ENCODE measurements at places on chromosomes 12 and 14. TPM values are rescaled to one million over a fixed set of nuclear protein-coding genes. Genes with fewer than 3 reads are reported as not detected.
A peak's percentile ranks its signal among the peaks of the same experiment; 100 is the strongest.

The NDUFA9 gene
- total RNA-seq: 69.3 TPM

The CLEC9A gene
- not detected for total RNA-seq

The SLC39A5 gene
- 1.1 TPM for total RNA-seq

The PZP gene
- total RNA-seq: not detected

DNA sequence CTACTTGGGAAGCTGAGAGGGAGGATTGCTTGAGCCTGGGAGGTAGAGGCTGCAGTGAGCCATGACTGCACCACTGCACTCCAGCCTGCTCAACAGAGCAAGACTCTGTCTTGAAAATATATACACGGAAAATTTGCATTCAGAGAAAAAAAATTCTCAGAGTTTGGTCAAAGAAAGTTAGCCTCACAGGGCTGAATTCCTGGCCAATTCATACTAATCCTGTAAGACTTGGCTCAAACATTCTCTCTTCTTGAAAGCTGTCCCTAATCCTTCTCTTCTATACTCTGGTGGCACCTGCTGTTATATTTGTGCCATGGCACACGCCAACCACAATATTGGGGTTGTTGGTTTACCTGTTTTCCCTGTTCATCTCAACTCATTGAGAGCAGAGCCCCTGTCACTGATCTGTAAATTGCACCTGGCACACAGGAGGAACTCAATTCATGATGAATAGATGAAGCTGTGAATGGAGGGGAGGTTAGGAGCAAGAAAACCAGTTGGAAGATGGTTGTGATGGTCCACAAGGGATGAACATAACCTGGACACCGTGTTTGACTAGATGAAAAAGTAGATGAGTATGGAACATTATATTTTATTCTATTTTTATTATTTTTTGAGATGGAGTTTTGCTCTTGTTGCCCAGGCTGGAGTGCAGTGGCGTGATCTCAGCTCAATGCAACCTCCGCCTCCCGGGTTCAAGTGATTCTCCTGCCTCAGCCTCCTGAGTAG, 36.8 kb upstream of the SPTSSA start:
- peak overlapping the region; percentile 94 for H3K27ac ChIP-seq
- no peaks in the 10 kb centered on the region for H3K36me3 ChIP-seq
- DNase-seq: no peak
- H3K27me3 ChIP-seq: no peaks in the 10 kb centered on the region
- peaks cover 23% of the 10 kb centered on the region for H3K4me1 ChIP-seq

DNA sequence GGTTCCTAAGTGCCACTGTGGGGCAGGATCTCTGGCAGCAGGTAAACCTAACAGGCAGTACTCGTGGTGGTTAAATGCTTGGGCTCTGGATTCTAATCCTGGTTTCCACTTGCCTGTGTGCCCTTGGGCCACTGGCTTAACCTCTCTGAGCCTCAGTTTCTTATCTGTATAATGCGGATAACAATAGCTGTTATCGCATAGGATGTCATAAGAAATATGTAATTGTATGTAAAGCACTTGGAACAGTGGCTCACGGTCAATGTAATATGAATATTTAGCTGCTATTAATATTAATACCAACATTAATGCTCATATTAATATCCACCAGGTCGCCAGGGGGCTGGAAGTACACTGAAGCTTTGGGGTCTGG, 16.8 kb downstream of the FOXN4 start:
- no peaks in the 10 kb centered on the region for H3K27me3 ChIP-seq
- H3K27ac ChIP-seq: no peak overlapping the region
- no peaks in the 10 kb centered on the region for H3K36me3 ChIP-seq
- H3K4me3 ChIP-seq: no peak overlapping the region
- H3K4me1 ChIP-seq: peaks cover 5% of the 10 kb centered on the region

DNA sequence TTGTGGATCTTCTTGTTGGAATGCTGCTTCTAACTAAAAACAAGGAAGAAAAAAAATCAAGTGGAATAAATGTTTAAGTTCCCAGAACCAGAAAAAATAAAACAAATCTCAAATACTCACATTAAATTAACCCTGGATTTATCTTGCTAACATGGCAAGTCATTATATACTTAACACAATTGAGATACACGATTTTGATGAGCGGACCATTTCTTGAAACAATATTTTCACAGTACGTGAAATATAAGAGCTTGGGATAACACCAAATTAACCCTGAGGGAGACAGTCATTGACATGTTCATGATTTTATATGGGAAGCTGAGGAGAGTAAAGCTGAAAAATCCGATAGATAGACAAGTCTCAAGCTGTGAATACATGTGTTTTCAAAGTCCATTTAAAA, 128.6 kb downstream of the PTCSC3 start:
- no peaks in the 10 kb centered on the region for H3K27me3 ChIP-seq
- no peaks in the 10 kb centered on the region for H3K36me3 ChIP-seq
- no peak overlapping the region for H3K4me3 ChIP-seq
- H3K27ac ChIP-seq: no peak overlapping the region
- H3K4me1 ChIP-seq: no peaks in the 10 kb centered on the region

- H3K36me3 ChIP-seq: no peaks in the 10 kb centered on the region
- H3K27me3 ChIP-seq: no peaks in the 10 kb centered on the region
- H3K4me3 ChIP-seq: no peak overlapping the region
- no peak overlapping the region for H3K27ac ChIP-seq
- no peak for DNase-seq
Measured at GRCh38 chr12:100489251-100489820, 15.7 kb downstream of the NR1H4 start.

DNA sequence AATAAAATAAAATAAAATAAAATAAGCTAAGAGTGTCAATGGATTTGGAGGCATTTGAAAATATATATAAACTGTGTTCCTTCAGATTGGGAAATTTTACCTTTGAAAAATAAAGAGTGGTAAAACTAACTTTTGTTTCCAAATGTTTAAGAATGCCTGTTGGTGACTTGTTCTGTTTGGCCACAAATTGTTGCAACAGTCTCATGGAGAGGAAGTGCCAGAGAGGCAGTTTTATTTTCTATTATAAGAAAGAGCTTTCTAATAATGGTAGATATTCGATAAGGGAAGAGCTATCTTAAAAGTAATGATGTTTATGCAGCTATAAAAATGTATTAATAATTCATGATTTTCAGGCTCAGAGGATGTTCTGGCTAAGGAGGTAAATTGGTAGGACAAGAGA, 68.8 kb upstream of the MDGA2 start:
- H3K4me1 ChIP-seq: no peaks in the 10 kb centered on the region
- no peak overlapping the region for H3K27ac ChIP-seq
- no peak for DNase-seq
- no peaks in the 10 kb centered on the region for H3K27me3 ChIP-seq
- no peak overlapping the region for H3K4me3 ChIP-seq

GRCh38 chr12:93370947-93371346, 6.8 kb upstream of the NUDT4 start:
- H3K4me1 ChIP-seq: peaks cover 3% of the 10 kb centered on the region
- no peak overlapping the region for H3K4me3 ChIP-seq
- no peak for DNase-seq

- H3K27ac ChIP-seq: no peak overlapping the region
- peaks cover 58% of the 10 kb centered on the region for H3K4me1 ChIP-seq
- no peak for DNase-seq
- peaks cover 9% of the 10 kb centered on the region for H3K36me3 ChIP-seq
- no peaks in the 10 kb centered on the region for H3K27me3 ChIP-seq
- H3K4me3 ChIP-seq: no peak overlapping the region
Measured at GRCh38 chr14:96515731-96516130, 13.5 kb downstream of the PAPOLA start.

DNA sequence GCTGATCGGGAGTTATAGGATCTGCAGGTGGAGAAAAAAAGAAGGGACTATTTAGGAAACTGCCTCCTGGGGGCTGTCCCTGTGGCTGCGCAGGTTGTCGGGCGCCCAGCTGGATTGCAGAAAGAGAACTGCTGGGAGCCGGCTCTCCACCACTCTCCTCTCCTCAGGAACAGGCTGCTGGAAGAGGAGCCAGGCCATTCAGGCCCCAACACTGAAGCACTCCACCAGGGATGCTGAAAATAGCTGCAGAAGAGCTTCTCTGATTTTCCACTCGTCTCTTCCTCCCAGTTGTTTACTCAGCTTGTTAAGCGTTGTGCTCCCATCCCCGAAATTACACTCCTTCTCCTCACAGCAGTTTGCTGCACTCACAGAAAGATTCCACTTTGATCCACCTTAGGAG, 347.3 kb downstream of the GLT1D1 start:
- no peak overlapping the region for H3K27ac ChIP-seq
- no peak overlapping the region for H3K4me3 ChIP-seq
- no peaks in the 10 kb centered on the region for H3K27me3 ChIP-seq
- DNase-seq: no peak

GRCh38 chr12:110836291-110836690, 10.5 kb upstream of the CCDC63 start:
- H3K4me1 ChIP-seq: no peaks in the 10 kb centered on the region
- H3K27ac ChIP-seq: no peak overlapping the region
- H3K36me3 ChIP-seq: no peaks in the 10 kb centered on the region
- H3K4me3 ChIP-seq: no peak overlapping the region
- H3K27me3 ChIP-seq: no peaks in the 10 kb centered on the region

DNA sequence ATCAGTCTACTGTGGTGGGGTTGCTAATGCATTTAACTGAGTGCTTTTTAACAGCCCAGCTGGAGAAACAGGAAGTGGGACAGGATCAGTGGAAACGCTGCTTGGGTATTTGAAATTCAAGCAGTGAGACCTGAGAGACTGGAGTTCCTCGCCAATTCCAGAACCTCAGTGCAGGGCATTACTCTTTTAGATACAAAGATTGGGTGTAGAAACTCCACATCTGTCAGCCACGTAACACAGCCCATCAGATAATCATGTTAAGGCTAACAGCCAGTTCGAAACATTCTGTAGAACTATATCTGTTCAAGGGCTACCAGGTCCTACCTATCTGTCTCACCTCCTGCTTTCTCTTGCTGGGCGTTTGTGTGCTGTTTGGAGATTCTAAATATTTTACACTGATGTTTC, 45.5 kb downstream of the RAD52 start:
- no peaks in the 10 kb centered on the region for H3K27me3 ChIP-seq
- H3K27ac ChIP-seq: no peak overlapping the region
- H3K36me3 ChIP-seq: peaks cover 76% of the 10 kb centered on the region
- no peaks in the 10 kb centered on the region for H3K4me1 ChIP-seq

Data from esophagus squamous epithelium (tissue), 5 donors.